SK-MEL-5 (cell line): ENCODE measurements at places on chromosomes 2 and 18.

- DNase-seq, result no peak
Observed at GRCh38 chr2:128402911-128403670, 84.4 kb upstream of the HS6ST1 start.

DNA sequence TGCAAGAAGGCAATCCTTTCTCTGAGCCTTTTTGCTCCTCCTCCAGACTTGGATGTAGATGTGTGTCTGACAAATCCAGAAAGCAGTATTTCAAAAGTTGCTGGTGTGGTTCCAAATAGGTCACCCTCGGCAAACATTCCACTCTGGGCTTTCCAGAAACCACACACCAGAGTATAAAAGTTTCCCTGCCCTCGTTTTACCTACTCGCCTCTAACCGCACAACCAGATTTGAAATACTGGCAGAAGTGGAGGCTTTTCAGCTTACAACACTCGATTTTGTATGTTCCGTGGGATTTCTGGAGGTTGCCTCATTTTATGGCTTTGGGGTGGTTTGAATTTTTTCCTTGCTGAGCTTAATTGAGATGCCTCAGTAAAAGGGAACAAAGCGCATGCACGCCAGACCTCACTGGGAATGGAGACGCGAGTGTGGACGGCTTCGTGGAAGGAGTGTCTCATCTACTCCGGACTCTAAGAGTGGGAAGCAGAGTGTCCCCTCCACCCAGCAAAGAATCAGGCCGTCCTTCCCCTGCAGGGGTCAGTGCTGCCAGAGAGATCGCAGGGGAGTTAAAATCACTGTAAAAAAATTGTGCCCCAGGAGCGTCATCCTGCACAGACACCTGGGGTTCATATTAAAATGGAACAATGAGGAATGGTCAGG lies 44.0 kb upstream of the RPL31 start:
- no peak for DNase-seq

- no peak for DNase-seq
Observed at GRCh38 chr18:199214-199613, 40.9 kb downstream of the USP14 start.

DNA sequence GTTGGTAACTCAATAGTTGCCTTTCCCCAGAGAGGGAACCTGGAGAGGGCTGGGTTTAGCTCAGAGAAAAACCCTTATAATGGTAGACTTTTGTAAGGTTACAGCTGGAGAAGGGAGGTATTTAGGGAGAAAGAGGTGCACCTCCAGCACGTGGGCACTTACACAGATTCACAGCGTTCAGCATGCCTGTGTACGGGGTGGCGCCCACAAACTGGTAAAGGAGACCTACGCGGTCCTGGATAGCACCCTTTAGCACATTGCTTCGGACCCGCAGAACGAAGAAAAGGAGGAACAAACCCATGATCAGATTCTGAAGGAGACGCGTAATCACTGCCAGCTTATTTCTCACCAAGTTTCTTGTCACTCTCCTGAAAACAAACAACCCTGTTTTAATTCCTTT lies 14.9 kb downstream of the ABCG5 start:
- no peak for DNase-seq

- DNase-seq, result no peak
Observed at GRCh38 chr2:100235581-100235980, 86.7 kb downstream of the LONRF2 start.
